ENCODE measurements at places on chromosomes 13 and 19.

DNA sequence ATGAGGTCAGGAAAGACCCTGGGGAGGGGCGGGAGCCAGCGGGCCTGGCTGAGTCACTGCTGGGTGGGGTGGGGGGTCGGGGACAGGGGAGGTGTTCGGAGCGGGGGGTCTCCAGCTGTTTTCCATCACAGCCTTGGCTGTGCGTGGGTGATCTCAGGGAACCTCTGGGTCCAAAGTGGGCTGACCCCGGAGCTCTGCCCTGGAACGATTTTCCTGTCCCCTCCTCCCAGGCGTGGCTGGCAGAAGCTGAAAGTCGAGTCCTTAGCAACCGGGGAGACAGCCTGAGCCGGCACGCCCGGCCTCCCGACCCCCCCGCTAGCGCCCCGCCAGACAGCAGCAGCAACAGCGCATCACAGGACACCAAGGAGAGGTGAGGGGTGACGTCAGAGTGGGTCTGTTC, 10.6 kb downstream of the TRIP10 start:
- no peak for DNase-seq

- DNase-seq = no peak
Observed at GRCh38 chr19:29630655-29631054, 24.6 kb downstream of the POP4 start.

GRCh38 chr19:48433337-48433736, 12.4 kb upstream of the GRWD1 start:
- no peak for DNase-seq

GRCh38 chr13:109114991-109115390, 485.6 kb downstream of the MYO16 start:
- no peak for DNase-seq

DNA sequence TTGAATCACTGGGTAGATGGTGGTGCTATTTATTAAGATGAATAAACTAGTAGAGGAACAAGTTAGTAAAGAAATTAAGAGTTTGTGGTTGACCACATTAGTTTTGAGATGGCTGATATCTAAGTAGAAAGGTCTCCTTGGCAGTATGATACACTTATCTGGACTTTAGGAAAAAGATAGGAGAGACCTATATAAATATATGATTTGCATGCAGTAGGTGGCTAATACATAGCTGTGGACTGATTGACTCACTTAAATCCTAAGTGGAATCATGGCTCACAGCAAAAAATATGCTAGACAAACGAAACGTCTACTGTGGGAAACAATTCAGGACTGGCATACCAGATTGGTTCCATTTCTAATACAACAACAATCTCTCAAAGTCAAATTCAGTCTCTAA, 92.0 kb downstream of the CAB39L start:
- DNase-seq = no peak

DNA sequence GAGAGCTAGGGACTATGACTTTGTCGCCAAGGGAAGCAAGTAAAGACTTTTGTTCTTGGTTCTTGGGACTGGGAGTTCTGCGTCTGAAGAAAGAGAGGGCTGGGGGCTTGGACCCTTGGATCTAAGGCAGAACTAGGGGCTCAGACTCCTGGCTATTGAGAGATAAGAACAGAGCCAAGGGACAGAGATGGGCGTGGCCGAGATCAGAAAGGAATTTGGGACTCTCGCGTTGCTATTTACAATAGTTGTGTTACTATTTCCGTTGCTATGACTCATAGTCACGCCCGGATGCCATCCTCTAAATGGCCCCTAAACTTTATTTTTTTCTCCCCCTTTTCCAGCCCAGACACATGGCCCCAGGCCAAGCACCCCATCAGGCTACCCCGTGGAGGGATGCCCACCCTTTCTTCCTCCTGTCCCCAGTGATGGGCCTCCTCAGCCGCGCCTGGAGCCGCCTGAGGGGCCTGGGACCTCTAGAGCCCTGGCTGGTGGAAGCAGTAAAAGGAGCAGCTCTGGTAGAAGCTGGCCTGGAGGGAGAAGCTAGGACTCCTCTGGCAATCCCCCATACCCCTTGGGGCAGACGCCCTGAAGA, 759 bp downstream of the PPP1R15A start:
- peak; percentile 58 for DNase-seq

DNA sequence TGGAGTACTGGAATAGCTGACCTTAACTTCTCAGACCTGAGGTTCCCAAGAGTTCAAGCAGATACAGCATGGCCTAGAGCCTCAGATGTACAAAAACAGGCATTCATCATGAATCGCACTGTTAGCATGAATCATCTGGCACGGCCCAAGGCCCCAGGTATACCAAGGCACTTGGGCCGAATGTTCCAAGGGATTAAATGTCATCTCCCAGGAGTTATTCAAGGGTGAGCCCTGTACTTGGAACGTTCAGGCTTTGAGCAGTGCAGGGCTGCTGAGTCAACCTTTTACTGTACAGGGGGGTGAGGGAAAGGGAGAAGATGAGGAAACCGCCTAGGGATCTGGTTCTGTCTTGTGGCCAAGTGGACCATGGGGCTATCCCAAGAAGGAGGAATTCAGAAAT, 6.3 kb downstream of the KLK3 start:
- DNase-seq = no peak

GRCh38 chr13:67827992-67828391, 597.9 kb upstream of the PCDH9 start:
- no peak for DNase-seq

GRCh38 chr19:14146789-14147216, 10.4 kb upstream of the ASF1B start:
- DNase-seq = no peak

DNA sequence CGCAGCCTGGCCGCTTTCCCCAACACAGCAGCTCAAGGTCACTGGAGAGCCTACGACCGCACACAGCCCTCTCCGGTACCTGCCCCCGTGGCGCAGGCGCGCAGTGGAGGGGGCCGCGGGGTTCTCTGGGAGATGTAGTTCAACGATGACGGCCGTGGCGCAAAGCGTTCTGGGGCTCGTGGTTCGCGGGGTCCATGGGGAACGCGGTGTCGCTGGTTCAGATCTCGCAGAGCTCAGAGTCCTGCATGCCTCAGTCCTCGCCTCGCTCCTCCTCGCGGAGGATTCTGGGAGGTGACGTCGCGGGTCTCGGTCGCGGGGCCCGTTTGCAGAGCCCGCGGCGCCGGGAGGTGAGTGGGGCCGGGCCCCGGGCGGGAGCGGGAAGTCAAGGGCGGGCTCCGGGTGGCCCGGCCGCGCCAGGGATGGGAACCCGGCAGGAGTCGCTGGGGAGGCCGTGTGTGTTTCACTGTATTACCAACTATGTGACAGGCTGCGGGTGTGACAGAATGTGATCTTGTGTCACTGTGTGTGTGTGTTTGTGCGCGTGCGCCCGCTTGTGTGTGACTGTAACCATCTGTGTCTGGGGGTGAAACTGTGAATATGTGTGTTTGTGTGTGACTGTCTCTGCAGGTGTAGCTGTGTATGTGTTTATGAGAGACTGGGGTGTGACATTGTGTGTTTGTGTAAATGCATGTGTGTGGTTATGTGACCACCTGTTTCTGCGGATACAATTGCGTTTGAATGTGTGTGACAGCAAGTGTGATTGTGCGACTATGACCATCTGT, at the start of gene ZNF527:
Gene ZNF527 (plus strand): TSS at position 220 of the 782 bp plus-strand sequence. CDS start 3,100 bp downstream, outside the sequence.
- peak; percentile 95 for DNase-seq

DNA sequence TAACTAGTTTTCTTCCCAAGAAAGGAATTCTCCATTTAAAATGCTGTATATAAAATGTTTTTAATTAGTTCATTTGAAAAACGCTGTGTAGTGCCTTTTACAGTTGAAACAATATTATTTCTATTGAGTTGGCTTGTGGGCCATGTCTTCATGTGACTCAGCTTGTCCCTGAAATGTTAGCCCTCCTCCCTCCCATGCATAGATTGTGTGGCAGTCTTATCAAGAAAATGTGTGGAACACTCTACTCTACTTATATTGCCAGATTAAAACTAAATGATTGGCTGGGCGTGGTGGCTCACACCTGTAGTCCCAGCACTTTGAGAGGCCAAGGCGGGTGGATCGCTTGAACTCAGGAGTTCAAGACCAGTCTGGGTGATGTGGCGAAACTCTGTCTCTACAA, 33.4 kb downstream of the TFDP1 start:
- DNase-seq = no peak

DNA sequence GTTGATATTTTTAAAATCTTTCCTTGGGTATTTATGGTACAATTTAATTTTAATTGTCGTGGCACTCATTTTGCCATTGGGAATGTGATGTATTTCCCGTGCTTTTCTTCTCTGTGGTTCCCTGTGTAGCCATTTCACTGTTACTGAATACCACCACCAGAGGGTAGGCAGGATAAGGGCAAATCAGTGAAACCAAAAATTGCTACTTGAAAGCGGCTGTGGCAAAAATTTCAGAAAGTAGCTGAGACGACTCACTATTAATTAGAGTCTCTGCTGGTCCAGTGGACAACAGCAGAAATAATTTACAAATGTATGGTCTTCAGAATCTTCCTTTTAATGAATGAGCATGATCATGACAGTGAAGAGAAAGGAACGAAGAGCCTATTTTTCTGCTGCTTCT, 34.4 kb upstream of the MIR17HG start:
- peak; percentile 63 for DNase-seq

DNA sequence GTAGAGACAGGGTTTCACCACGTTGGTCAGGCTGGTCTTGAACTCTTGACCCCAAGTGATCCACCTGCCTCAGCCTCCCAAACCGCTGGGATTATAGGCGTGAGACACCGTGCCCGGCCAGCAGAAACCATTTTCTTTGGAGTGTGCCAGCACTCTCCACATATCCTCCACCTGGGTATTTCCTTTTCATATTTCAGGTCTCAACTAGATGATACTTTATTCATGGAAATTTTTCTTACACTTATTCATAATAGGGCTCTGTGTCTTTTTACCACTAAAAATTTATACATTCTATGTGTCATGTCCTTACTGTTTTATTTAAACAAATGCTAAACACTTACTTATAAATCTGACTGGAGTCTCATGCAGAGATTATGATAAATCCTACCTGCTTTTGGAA, 305.9 kb downstream of the PCDH20 start:
- DNase-seq = no peak

GRCh38 chr19:32058131-32058530, 287.3 kb upstream of the ZNF507 start:
- DNase-seq = no peak

DNA sequence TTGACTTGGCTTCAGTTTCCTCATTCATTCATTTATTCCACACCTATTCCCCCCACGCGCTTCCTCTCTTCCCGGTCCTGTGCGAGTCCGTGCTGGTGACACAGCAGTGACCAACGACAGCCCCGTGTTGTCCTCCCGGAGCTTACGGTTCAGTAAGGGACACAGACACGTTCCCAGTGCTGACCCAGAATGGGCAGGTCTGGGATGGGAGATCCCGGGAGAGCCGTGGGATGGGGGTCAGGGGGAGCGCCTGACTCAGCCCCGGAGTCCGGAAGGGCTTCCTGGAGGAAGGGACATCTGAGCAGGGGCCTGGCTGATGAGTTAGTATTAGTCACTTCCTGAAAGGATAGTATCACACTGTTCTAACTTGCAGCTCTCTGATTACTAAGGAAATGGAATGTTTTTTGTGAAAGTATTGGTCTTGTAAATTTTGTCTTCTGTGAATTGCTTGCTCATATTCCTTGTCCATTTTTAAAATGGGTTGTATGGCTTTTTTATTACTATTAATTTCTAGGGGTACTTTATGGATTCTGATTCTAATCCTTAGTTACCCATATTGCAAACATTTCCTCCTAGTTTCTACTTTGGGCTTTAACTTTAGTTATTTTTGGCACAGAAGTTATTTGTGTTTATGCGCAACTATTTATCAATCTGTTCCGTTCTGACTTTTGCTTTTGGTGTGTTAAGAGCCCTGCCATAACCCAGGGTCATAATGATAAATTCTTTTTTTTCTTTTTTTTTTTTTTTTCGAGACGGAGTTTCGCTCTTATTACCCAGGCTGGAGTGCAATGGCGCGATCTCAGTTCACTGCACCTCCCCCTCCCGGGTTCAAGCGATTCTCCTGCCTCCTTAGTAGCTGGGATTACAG, 708 bp upstream of the ERCC1 start:
- DNase-seq = no peak

GRCh38 chr19:2719920-2720776, 1.0 kb downstream of the DIRAS1 start:
- no peak for DNase-seq

Measured in CD4-positive, alpha-beta T cell (primary cell).